ENCODE measurements at places on chromosomes 4 and X. TPM values are rescaled to one million over a fixed set of nuclear protein-coding genes. Genes with fewer than 3 reads are reported as not detected.
A peak's percentile ranks its signal among the peaks of the same experiment; 100 is the strongest.

CDX4 gene
- total RNA-seq = not detected

APLN gene
- total RNA-seq = 0.55 TPM

PCDH19 gene
- 0.80 TPM for total RNA-seq

SCML2 gene
- 13.9 TPM for total RNA-seq

PDZD4 gene
- 6.0 TPM for total RNA-seq

PRSS12 gene
- 3.1 TPM for total RNA-seq

HSFX3 gene
- not detected for total RNA-seq

STATH gene
- total RNA-seq = not detected

GRCh38 chr4:38003102-38003501 lies 42.9 kb downstream of the PTTG2 start:
- no peak for DNase-seq
- H3K27ac ChIP-seq = no peak overlapping the region
- H3K4me3 ChIP-seq = no peak overlapping the region
- no peaks in the 10 kb centered on the region for H3K36me3 ChIP-seq
- no peaks in the 10 kb centered on the region for H3K27me3 ChIP-seq

- no peak for DNase-seq
- H3K27me3 ChIP-seq = no peaks in the 10 kb centered on the region
- H3K36me3 ChIP-seq = no peaks in the 10 kb centered on the region
- H3K27ac ChIP-seq = no peak overlapping the region
Observed at GRCh38 chrX:42495139-42495538, 282.8 kb downstream of the PPP1R2C start.

DNA sequence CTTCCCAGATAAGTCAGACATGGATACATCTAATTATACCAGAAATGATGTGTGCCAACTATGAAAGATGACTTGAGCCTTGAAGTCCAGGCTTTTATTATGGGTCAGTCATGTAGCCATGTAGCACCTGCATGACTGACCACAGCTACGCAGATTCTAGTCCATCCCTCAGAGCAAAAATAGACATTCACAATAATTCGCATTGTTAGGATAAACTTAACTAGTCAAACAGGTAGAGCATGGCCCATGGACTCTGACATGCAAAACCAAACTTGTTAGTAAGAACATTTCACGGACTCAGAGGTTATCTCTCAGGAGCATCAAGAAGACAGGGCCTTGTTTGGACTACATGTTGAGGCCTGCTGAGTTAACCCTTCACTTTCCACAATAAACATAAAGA lies 132.6 kb downstream of the PWWP3B start:
- no peak overlapping the region for H3K4me3 ChIP-seq
- no peak overlapping the region for H3K27ac ChIP-seq
- H3K27me3 ChIP-seq = no peaks in the 10 kb centered on the region
- no peaks in the 10 kb centered on the region for H3K4me1 ChIP-seq
- DNase-seq = no peak
- H3K36me3 ChIP-seq = no peaks in the 10 kb centered on the region

- no peaks in the 10 kb centered on the region for H3K4me1 ChIP-seq
- no peaks in the 10 kb centered on the region for H3K27me3 ChIP-seq
- no peak for DNase-seq
Observed at GRCh38 chr4:183852910-183853547, 52.1 kb upstream of the STOX2 start.

DNA sequence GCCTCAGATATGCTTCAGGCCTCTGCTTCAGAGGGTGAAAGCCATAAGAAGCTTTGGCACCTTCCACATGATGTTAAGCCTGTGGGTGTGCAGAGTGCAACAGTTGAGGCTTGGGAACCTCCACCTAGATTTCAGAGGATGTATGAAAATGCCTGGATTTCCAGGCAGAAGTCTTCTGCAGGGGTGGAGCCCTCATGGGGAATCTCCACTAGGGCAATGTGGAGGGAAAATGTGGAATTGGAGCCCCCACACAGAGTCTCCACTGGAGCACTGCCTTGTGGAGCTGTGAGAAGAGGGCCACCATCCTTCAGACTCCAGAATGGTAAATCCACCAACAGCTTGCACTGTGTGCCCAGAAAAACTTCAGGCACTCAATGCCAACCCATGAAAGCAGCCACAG lies 35.2 kb downstream of the TLR10 start:
- no peaks in the 10 kb centered on the region for H3K36me3 ChIP-seq
- no peaks in the 10 kb centered on the region for H3K27me3 ChIP-seq
- no peak overlapping the region for H3K4me3 ChIP-seq

GRCh38 chrX:102966701-102967100 lies 29.6 kb downstream of the RAB40AL start:
- H3K27me3 ChIP-seq = no peaks in the 10 kb centered on the region
- H3K4me1 ChIP-seq = no peaks in the 10 kb centered on the region
- H3K36me3 ChIP-seq = no peaks in the 10 kb centered on the region
- no peak overlapping the region for H3K27ac ChIP-seq

DNA sequence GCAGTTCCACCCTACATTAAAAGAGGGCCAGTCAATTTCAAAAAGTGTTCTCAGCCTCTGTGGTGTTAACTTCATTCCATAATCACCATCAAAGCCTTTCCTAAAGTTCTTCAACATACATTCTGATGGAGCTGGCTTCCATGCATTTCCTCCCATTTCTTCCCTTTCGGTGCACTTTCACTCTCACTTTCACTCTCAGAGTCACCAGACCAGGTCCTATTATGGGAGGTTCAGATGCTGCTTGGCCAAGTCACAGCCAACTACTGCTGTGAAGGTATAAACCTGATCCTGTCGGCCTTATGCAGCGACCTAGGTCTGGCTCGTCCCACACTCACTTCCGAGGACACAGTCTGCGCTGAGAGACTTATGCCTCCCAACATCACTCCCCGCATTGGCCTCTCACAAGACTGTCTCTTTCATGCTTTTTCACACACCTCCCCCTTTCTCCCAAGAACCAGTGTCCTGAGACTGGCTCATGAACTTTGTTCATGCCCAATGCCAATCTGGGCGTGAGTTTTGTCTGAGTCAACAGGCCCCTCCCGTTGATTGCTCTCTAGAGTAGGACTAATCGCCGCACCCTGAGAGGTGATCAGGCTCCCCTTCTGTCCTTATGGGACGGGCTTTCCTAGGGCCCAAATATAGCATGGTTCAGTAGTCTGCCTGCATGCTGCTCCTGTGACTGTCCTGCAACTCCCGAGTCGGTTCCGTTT lies 60.8 kb upstream of the XAGE1B start:
- H3K4me3 ChIP-seq = no peak overlapping the region
- H3K27me3 ChIP-seq = no peaks in the 10 kb centered on the region
- no peak overlapping the region for H3K27ac ChIP-seq
- H3K4me1 ChIP-seq = no peaks in the 10 kb centered on the region
- H3K36me3 ChIP-seq = no peaks in the 10 kb centered on the region
- no peak for DNase-seq

GRCh38 chrX:65900850-65901844 lies 138.7 kb downstream of the VSIG4 start:
- no peaks in the 10 kb centered on the region for H3K36me3 ChIP-seq
- no peaks in the 10 kb centered on the region for H3K4me1 ChIP-seq
- no peak overlapping the region for H3K27ac ChIP-seq

GRCh38 chrX:54695816-54696487 lies 102.1 kb downstream of the ITIH6 start:
- H3K4me1 ChIP-seq = no peaks in the 10 kb centered on the region
- no peak overlapping the region for H3K27ac ChIP-seq
- DNase-seq = no peak
- H3K4me3 ChIP-seq = no peak overlapping the region
- H3K27me3 ChIP-seq = no peaks in the 10 kb centered on the region
- no peaks in the 10 kb centered on the region for H3K36me3 ChIP-seq

DNA sequence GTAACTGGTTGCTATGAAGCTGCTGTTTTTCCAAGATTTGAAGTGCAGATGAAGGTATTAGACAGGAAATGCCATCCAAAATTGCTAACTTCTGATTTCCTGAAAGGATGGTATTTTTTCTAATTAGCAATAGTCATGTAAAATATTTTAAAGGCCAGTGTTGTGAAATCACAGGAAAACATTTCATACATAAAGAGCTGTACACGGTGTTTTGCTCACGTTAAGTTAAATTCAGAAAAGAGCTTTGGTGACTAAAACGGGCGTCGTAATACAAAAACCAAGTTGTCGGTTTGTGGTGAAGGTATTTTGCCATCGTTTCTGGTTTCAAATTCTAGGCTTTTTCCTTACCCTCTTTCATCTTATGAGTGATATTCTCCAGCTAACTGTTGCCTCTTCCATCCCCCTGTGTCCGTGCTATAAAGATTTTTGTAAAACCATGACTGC lies 39.8 kb downstream of the AFF1 start:
- DNase-seq = peak; percentile 88
- peak overlapping the region; percentile 96 for H3K27ac ChIP-seq
- H3K4me1 ChIP-seq = peaks cover 71% of the 10 kb centered on the region
- no peaks in the 10 kb centered on the region for H3K36me3 ChIP-seq
- H3K27me3 ChIP-seq = no peaks in the 10 kb centered on the region

DNA sequence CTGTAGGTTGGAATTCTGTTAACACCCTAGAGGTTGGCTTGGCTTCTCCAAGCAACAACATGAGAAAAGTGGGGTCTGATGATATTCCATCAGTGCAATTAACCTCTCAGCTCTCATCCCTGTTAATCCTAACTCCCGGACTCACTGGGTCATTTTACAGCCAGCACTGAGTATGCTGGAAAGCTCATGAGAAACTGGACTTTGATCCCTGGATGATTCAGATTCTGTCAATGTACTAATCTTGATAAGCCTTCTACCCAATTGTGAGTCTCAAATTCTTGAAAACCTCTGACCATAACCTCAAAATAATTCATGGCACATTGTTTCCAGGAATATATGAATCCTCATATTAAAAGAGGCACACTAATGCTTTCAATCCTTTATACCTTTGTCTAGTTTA lies 244.3 kb upstream of the DCAF8L1 start:
- no peak for DNase-seq
- no peak overlapping the region for H3K4me3 ChIP-seq
- H3K4me1 ChIP-seq = no peaks in the 10 kb centered on the region
- H3K27me3 ChIP-seq = no peaks in the 10 kb centered on the region
- no peak overlapping the region for H3K27ac ChIP-seq

DNA sequence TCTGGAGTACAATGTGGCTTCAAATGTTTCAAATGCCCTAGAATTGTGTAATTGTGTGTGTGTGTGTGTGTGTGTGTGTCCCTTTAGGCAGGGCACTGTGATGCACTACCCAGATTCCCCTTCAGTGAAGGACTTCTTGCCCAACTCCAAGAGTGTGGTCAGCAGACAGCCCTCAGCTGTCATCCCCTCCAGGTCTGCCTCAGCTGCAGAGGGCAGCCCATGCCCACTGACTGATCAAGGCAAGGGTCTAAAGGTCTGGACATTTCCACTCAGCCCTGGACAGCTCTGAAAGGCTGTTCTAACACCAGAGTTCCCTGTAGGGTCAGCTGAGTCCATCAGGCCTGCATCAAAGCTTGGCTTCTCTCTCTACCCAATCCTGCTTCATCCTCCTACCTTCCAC lies 83.9 kb upstream of the USP9X start:
- H3K27ac ChIP-seq = no peak overlapping the region
- H3K36me3 ChIP-seq = no peaks in the 10 kb centered on the region
- H3K4me1 ChIP-seq = peaks cover 4% of the 10 kb centered on the region
- no peak for DNase-seq
- H3K4me3 ChIP-seq = no peak overlapping the region

DNA sequence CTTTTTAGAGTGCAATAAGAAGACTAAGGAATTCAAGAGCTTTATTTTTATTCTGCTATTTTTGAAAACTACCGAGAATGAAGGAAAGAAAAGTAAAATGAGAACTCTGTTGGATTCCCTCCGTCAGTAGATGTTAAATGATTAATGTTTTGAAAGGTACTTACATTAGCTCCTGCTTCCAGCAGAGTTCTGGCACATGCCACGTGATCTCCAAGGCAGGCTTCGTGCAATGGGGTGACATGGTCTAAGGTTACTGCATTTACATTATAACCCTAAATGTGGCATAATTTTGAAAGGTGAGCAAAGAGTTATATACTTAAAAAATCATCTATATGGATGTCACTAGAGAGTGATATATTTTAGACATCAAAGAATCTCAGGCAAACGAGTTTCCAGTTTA lies 26.8 kb upstream of the SPATA4 start:
- H3K27ac ChIP-seq = no peak overlapping the region
- no peak for DNase-seq
- H3K27me3 ChIP-seq = no peaks in the 10 kb centered on the region
- H3K4me1 ChIP-seq = no peaks in the 10 kb centered on the region
- no peaks in the 10 kb centered on the region for H3K36me3 ChIP-seq

- no peak overlapping the region for H3K4me3 ChIP-seq
- no peaks in the 10 kb centered on the region for H3K36me3 ChIP-seq
- H3K4me1 ChIP-seq = no peaks in the 10 kb centered on the region
- H3K27me3 ChIP-seq = no peaks in the 10 kb centered on the region
- DNase-seq = no peak
- no peak overlapping the region for H3K27ac ChIP-seq
Observed at GRCh38 chr4:10506077-10506476, 48.9 kb upstream of the ZNF518B start.

DNA sequence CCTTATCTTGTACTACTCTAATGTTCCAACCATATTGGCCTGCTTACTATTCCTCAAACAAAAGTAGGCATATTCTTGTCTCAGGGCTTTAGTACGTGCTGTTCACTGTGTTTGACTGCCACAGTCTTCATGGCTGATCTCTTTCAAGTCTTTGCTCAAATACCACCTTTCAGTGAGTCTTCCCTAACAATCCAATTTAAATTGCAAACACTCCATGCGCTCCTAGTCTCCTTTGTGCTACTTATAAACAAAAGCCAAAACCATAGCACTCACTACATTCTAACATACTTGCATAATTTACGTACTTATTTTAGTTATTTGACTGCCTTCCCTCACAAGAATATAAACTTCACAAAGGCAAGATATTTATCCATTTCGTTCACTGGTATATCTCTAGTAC lies 1.7 kb upstream of the ART3 start:
- DNase-seq = no peak
- H3K27me3 ChIP-seq = no peaks in the 10 kb centered on the region
- H3K27ac ChIP-seq = no peak overlapping the region
- no peak overlapping the region for H3K4me3 ChIP-seq
- no peaks in the 10 kb centered on the region for H3K36me3 ChIP-seq

- H3K27ac ChIP-seq = peak overlapping the region; percentile 68
- no peak overlapping the region for H3K4me3 ChIP-seq
- no peaks in the 10 kb centered on the region for H3K36me3 ChIP-seq
- no peaks in the 10 kb centered on the region for H3K27me3 ChIP-seq
- H3K4me1 ChIP-seq = peaks cover 26% of the 10 kb centered on the region
Observed at GRCh38 chrX:103101299-103102042, 8.5 kb upstream of the NXF3 start.

DNA sequence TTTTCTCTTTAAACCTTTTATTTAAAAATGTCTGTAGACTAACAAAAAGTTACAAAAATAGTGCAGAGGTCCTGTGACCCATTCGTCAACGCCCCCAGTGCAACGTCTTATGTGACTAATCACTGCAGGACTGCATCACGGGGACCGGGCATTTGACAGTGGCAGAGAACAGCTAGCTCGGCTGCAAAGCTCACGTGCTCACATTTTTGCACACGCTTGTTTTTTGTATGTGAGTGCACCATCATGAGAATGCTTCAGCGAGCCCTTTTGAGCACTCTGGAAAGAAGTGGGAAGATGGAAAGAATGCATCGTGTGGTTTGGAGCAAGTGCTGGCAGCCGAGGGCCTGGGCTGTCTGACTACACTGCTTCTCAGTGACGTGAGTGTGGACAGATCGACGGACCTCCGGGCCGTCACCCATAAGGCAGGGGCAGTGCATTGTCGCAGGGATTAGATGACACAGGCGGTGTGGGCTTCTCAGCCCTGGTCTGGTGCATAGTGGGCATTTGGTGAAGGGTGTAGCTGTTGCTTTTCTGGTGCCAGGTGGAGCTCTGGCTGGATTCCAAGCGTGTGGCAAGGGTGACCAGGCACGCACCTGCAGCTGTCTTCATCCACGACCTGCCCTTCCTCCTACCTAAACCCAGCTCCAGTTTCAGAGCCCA lies 17.7 kb downstream of the SPON2 start:
- H3K4me1 ChIP-seq = no peaks in the 10 kb centered on the region
- DNase-seq = no peak
- peaks cover 69% of the 10 kb centered on the region for H3K27me3 ChIP-seq
- no peak overlapping the region for H3K4me3 ChIP-seq
- peaks cover 2% of the 10 kb centered on the region for H3K36me3 ChIP-seq
